ENCODE measurements at places on chromosomes 1 and 21.

- no peak for DNase-seq
These were observed 1.7 kb upstream of the TNFSF4 start for GRCh38 chr1:173208868-173209267.

DNA sequence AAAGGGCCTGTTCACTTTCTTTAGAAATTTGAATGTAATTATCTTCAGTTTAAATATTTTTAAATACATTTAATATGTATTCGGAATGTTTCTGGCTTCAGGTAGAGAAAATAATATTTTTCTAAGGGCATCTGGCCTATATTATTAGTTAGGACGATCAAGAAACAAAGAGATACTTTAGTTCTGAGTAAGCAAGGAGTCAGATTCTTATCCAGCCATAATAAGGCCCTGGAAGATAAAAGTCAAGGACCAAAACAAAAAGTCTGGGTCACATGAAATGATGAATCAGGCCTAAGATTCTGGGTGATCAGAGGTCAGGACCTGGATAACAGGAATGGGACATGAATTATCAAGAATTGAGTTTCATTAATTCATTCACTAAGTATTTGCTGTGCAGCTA is 6.3 kb downstream of the PHC2 start:
- no peak for DNase-seq

DNA sequence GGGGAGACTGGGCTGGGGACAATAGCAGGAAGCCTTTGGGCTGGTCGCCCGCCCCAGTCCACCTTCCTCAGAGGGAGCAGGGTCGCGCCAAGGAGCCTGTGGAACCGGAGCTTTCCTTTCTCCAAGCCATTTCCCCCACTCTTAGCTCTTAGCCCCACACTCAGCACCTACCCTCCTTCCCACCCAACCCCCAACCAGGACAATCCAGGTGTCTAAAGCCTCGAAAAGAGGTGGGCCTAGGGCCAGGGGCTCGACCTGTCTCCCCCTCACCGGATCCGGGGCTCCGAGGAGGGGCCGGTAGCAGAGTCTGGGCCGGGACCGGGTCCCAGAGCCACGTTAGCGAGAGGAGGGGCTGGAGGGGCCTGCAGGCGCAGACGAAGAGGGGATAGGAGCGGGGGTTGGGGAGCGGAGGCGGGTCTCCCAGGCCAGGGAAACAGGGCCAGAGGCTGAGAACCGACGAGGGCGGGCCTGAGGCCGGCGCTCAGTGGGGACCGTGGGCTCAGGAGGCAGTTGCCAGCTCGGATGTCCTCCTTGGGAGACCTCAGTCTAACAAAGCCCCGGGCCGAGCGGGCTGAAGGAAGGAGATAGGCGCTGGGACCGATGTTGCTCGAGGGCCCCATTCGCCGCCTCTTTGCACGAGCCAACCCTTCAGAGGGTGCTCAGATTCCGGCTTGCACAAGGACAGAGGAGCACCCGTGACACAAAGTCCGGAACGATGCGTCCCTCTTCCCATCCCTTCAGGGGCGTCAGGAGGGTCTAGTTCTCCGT is 943 bp downstream of the SEMA6C start:
- no peak for DNase-seq

GRCh38 chr1:182217967-182218366 is 156.5 kb upstream of the ZNF648 start:
- no peak for DNase-seq

- no peak for DNase-seq
These were observed 36.8 kb downstream of the HENMT1 start for GRCh38 chr1:108624069-108624468.
